ENCODE measurements at places on chromosomes 3 and 15. TPM values are rescaled to one million over a fixed set of nuclear protein-coding genes. Genes with fewer than 3 reads are reported as not detected.

- no peak for DNase-seq
Measured at GRCh38 chr3:123535580-123535979, 49.3 kb downstream of the HACD2 start.

CYP8B1 gene
- total RNA-seq = 0.05 TPM

DNA sequence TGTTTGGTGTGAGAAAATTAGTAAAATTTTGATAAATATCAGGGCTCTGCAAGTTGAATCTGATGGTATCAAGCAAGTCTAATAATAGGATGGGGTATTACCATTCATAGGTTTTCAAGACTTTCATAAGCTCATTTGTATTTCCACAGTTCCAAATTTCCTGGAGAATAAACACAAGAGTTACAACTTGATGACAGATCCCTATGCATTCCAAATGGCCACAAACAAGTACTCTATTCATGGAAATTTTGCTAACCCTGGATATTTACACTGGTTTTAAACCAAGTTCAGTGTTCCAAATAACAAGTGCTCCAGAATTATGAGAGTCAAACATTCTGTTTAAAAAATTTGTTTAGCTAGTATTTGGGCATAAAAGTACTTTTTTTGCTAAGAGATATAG, 75.0 kb upstream of the CNTN6 start:
- no peak for DNase-seq

GRCh38 chr15:35737441-35737840, 191.5 kb upstream of the DPH6 start:
- DNase-seq = no peak

- DNase-seq = no peak
Measured at GRCh38 chr3:51927061-51927977, 14.4 kb downstream of the RRP9 start.

DNA sequence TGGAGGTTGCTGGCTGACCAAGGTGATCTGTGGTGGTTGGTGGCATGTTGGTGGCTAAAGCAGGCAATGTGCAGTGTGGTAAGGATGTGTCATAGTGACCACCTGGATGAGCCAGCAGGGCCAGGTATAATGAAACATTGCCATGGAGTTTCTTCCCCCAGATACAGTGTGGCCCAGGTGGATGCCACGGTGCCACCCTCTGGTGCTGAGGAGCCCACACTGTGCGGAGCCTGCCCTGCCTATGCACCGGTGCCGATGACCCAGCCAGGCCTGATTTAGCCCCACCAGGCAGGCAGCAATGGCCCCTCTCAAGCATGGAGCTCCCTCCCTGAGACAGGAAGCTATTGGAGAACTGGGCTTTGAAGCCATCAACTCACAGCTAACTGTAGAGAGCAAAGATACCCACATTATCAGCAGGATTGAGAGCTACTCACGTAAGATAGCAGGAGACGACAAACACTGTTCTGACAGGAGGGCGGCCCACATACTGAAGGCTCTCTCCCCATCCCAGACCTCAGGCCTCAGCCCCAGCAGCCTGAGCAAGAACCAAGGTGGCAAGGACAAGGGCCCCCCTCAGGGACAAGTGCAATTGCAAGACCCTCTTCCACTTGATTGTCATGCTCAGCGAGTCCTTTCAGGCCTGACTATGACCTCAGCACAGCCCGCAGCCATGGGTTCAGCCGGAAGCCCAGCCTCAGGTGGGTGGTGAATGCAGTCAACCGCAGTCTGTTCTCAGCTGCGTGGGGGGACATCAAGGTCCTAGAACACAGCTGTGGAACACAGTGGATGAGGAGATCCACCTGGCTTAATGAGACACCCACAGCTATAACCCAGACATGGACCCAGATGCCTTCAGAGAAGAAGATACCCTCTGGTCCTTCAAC, 82.8 kb upstream of the CDV3 start:
- peak; percentile 61 for DNase-seq

DNA sequence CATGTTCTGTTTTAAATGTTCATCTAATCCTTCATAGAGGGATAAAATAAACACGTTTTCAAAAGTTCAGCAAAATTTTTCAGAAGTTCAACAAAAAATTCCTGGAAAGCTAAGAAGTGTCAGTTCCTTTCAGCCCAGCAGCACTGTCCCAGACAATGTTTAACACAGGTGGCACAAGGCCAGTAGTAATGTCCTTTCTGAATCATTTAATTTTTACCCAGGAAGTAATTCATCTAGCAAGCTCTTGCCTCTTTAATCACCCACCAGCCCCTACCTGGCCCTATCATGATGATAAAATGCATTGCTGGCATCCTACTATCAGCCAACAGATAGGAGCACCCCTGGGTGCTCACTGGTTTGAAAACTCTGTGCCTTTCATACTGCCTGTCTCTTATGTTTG, 627.1 kb upstream of the ADAMTS9 start:
- no peak for DNase-seq

GRCh38 chr3:62774221-62774620, 101.0 kb downstream of the CADPS start:
- DNase-seq = no peak

TRH gene
- not detected for total RNA-seq
